Body of pancreas (tissue), 4 donors: ENCODE measurements at places on chromosomes 2 and 18. TPM values are rescaled to one million over a fixed set of nuclear protein-coding genes. Genes with fewer than 3 reads are reported as not detected.

DNA sequence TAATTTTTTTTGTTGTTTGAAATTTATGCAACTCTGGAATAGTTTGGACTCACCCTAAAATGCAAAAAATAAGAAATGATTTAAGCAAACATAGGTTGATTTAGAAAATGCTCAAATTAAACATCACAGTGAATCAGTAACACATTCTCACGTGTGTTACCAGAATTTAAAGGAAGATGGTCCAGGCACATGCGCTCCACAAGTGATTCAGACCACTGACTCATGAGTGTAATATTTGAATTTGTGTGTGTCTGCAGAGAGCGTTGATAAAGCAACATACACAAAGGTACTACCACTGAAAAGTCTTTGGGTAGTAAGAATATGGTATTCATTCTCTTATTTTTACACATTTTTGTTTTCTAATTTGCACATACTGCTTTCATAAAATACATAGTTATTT, 7.9 kb downstream of the SS18 start:
- no peaks in the 10 kb centered on the region for H3K27me3 ChIP-seq
- no peak overlapping the region for H3K4me3 ChIP-seq
- no peak for DNase-seq
- peaks cover 2% of the 10 kb centered on the region for H3K36me3 ChIP-seq
- no peak overlapping the region for H3K27ac ChIP-seq

- H3K4me3 ChIP-seq: no peak overlapping the region
- no peaks in the 10 kb centered on the region for H3K27me3 ChIP-seq
- H3K27ac ChIP-seq: peak overlapping the region; percentile 81
- H3K36me3 ChIP-seq: no peaks in the 10 kb centered on the region
- peaks cover 42% of the 10 kb centered on the region for H3K4me1 ChIP-seq
- DNase-seq: peak; percentile 76
These were observed 164.4 kb downstream of the ETAA1 start for GRCh38 chr2:67561457-67561965.

GRCh38 chr2:100223502-100223901, 81.1 kb upstream of the AFF3 start:
- H3K4me3 ChIP-seq: no peak overlapping the region
- no peaks in the 10 kb centered on the region for H3K36me3 ChIP-seq
- no peak overlapping the region for H3K27ac ChIP-seq
- H3K4me1 ChIP-seq: no peaks in the 10 kb centered on the region
- DNase-seq: no peak
- H3K27me3 ChIP-seq: no peaks in the 10 kb centered on the region

- H3K36me3 ChIP-seq: no peaks in the 10 kb centered on the region
- H3K4me3 ChIP-seq: no peak overlapping the region
- no peaks in the 10 kb centered on the region for H3K27me3 ChIP-seq
- no peak for DNase-seq
- H3K4me1 ChIP-seq: no peaks in the 10 kb centered on the region
These were observed 7.3 kb downstream of the IL1A start for GRCh38 chr2:112777036-112777435.

- no peaks in the 10 kb centered on the region for H3K27me3 ChIP-seq
- no peaks in the 10 kb centered on the region for H3K36me3 ChIP-seq
- no peaks in the 10 kb centered on the region for H3K4me1 ChIP-seq
- H3K27ac ChIP-seq: no peak overlapping the region
- DNase-seq: no peak
These were observed 191.9 kb downstream of the LOXHD1 start for GRCh38 chr18:46464926-46465655.

GRCh38 chr2:105450471-105450870, 51.6 kb upstream of the FHL2 start:
- H3K4me3 ChIP-seq: no peak overlapping the region
- no peak for DNase-seq
- no peaks in the 10 kb centered on the region for H3K4me1 ChIP-seq
- H3K36me3 ChIP-seq: no peaks in the 10 kb centered on the region
- no peak overlapping the region for H3K27ac ChIP-seq

DNA sequence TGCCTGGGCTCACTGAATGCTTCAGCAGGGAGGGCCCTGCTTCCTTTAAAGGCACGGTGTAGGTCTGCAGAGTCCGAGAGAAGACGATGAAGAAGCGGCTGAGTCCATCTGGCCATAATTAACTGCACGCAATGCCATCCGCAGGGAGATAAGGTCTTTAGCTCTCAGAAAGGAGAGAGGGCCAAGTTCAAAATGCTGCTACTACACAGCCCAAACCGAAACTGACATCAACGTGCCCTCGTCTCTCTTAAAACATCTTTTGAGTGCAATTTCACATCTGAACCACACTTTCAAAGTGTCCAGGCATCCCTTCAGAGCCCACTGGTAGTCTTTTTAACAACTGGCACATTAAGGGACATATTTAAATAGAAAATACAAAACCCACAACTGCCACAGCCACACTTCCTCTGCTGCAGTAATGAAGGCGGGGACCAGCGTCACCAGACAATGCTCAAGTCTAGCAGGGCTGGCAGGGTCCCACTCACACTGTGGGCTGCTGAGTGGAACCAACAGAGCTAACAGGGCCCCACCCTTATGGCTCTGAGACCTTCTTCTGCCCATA, 35.8 kb downstream of the ST3GAL5 start:
- no peak overlapping the region for H3K4me3 ChIP-seq
- peak overlapping the region; percentile 1 for H3K27ac ChIP-seq
- no peaks in the 10 kb centered on the region for H3K4me1 ChIP-seq
- DNase-seq: no peak
- no peaks in the 10 kb centered on the region for H3K27me3 ChIP-seq

- H3K27me3 ChIP-seq: no peaks in the 10 kb centered on the region
- peak; percentile 5 for DNase-seq
- no peak overlapping the region for H3K4me3 ChIP-seq
- peaks cover 11% of the 10 kb centered on the region for H3K4me1 ChIP-seq
- H3K27ac ChIP-seq: no peak overlapping the region
These were observed 158.6 kb downstream of the DYSF start for GRCh38 chr2:71611781-71612527.

DNA sequence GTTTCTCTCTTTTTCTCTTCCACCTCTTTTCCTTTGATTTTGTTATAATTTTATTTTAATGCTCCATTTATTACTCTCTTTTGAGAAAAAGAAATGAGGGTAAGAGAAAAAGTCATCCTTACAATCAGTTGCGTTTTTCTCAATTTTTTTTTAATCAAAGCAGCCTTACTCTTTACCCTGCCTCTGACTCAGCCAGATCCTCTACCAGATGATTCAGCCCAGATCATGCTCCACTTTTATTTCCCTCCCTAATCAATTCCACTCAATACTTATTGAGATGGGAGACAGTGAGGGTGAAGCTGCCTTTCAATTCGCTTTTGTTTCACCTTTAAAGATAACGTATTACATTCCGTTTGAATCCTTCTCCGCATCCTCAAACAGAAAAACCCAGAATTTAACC, 337.9 kb downstream of the SATB2 start:
- H3K27ac ChIP-seq: no peak overlapping the region
- no peak for DNase-seq
- H3K36me3 ChIP-seq: no peaks in the 10 kb centered on the region
- no peaks in the 10 kb centered on the region for H3K27me3 ChIP-seq
- no peaks in the 10 kb centered on the region for H3K4me1 ChIP-seq

DNA sequence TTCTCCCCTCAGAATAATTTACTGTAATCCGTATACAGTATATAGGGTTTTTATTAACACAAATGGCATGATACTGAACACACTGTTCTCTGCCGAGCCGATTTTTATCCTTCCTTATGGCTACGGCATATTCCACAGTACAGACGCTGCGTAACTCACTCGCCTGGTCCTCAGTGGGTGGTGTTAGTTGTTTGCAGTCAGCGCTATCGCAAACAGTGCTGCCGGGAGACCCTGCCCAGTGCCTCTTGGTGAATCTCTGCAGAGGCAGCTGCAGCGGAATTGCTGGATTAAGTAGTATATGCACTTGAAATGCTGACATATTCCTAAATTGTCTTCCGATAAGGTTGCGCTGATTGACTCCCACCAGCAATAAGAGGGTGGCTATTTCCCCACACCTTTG, 73.9 kb downstream of the MARCO start:
- H3K27ac ChIP-seq: no peak overlapping the region
- H3K4me3 ChIP-seq: no peak overlapping the region
- H3K36me3 ChIP-seq: no peaks in the 10 kb centered on the region
- H3K27me3 ChIP-seq: peaks cover 12% of the 10 kb centered on the region
- DNase-seq: no peak

DNA sequence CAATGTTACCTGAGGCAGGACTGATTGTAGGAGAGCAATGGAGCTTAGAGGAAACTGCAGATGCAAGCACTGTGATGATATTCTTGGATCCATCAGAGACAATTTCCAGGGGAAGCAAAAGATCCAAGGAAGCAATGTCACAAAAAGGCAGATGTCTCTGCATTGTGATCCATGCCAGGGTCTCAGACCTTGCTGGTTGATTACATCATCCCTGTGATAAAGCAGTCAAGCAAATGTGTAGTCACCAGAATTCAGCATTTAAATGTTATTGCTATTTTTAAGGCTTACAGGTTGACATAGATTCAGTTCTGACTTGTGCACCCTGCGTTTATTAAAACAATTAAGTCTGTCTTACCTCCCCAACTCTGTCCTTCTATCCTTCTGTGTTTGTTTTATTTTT, 56.8 kb upstream of the CCDC85A start:
- DNase-seq: no peak
- H3K4me1 ChIP-seq: no peaks in the 10 kb centered on the region
- no peak overlapping the region for H3K4me3 ChIP-seq
- no peaks in the 10 kb centered on the region for H3K36me3 ChIP-seq
- no peaks in the 10 kb centered on the region for H3K27me3 ChIP-seq
- no peak overlapping the region for H3K27ac ChIP-seq

- DNase-seq: no peak
- H3K27me3 ChIP-seq: no peaks in the 10 kb centered on the region
- H3K4me1 ChIP-seq: no peaks in the 10 kb centered on the region
These were observed 921.2 kb downstream of the DCC start for GRCh38 chr18:53261241-53261640.

GRCh38 chr2:224847381-224847780, 131.2 kb upstream of the CCDC195 start:
- H3K4me3 ChIP-seq: no peak overlapping the region
- H3K4me1 ChIP-seq: no peaks in the 10 kb centered on the region
- no peak overlapping the region for H3K27ac ChIP-seq
- H3K36me3 ChIP-seq: no peaks in the 10 kb centered on the region
- no peak for DNase-seq

DNA sequence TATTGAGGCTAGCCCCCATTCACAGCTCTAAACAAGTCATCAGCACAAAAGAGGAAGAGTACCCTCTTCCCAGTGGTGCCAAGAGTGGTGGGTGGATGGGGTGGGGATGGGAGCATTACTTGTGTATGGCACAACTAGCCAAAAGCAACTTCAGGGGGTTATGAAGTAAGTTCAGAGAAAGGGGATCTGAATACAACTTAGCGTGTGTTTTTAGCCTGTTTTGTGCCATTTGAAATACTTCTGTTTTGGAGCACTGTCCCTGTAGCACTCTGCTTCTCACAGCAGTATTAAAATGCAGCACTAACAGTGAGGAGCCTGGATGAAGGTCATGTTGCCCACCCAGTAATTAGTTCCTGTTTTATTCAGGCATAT, 113.5 kb downstream of the CRIM1 start:
- DNase-seq: no peak
- H3K27ac ChIP-seq: no peak overlapping the region
- H3K36me3 ChIP-seq: no peaks in the 10 kb centered on the region
- no peak overlapping the region for H3K4me3 ChIP-seq
- H3K27me3 ChIP-seq: no peaks in the 10 kb centered on the region

- H3K27ac ChIP-seq: peak overlapping the region; percentile 28
- no peaks in the 10 kb centered on the region for H3K36me3 ChIP-seq
- peaks cover 6% of the 10 kb centered on the region for H3K4me1 ChIP-seq
- no peak overlapping the region for H3K4me3 ChIP-seq
- no peaks in the 10 kb centered on the region for H3K27me3 ChIP-seq
These were observed 536 bp downstream of the PDE1A start for GRCh38 chr2:182426082-182426917.

GRCh38 chr2:52141076-52141475, 1109.1 kb upstream of the NRXN1 start:
- H3K36me3 ChIP-seq: no peaks in the 10 kb centered on the region
- no peaks in the 10 kb centered on the region for H3K27me3 ChIP-seq
- no peak for DNase-seq
- no peak overlapping the region for H3K4me3 ChIP-seq

- H3K4me1 ChIP-seq: no peaks in the 10 kb centered on the region
- H3K4me3 ChIP-seq: no peak overlapping the region
- no peaks in the 10 kb centered on the region for H3K27me3 ChIP-seq
- no peaks in the 10 kb centered on the region for H3K36me3 ChIP-seq
These were observed 190.5 kb downstream of the LOXHD1 start for GRCh38 chr18:46466234-46467160.

DNA sequence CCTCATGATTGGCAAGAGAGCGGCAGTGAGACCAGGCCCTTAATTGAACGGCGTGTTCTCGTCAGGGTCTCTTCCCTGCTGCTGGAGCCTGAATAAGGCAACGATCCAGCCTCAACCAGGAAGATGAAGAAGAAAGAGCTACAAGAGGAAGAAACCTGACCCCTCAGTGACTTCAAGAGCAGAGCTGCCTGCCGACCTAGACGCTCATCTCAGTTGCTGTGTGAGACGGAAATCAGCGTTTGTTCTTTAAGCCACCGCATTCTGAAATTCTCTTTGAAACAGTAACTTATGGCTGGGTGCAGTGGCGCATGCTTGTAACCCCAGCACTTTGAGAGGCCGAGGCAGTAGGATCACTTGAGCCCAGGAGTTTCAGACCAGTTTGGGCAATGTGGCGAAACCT, 29.6 kb upstream of the KCNG3 start:
- no peaks in the 10 kb centered on the region for H3K4me1 ChIP-seq
- DNase-seq: no peak
- no peaks in the 10 kb centered on the region for H3K27me3 ChIP-seq
- no peaks in the 10 kb centered on the region for H3K36me3 ChIP-seq
- H3K4me3 ChIP-seq: no peak overlapping the region
- H3K27ac ChIP-seq: no peak overlapping the region

- peak overlapping the region; percentile 47 for H3K27ac ChIP-seq
- H3K36me3 ChIP-seq: no peaks in the 10 kb centered on the region
These were observed 28.4 kb downstream of the ARHGEF4 start for GRCh38 chr2:130864830-130865800.

VIT gene
- total RNA-seq: 2.6 TPM

CYRIA gene
- total RNA-seq: 5.3 TPM

NYAP2 gene
- total RNA-seq: not detected

ABCA12 gene
- not detected for total RNA-seq

STPG4 gene
- total RNA-seq: not detected

KCTD1 gene
- total RNA-seq: 36.3 TPM

MROH2A gene
- not detected for total RNA-seq

KLHL30 gene
- total RNA-seq: 0.26 TPM

PRKAG3 gene
- not detected for total RNA-seq
